ENCODE measurements at places on chromosomes 2 and 18. TPM values are rescaled to one million over a fixed set of nuclear protein-coding genes. Genes with fewer than 3 reads are reported as not detected.

CYP27C1 gene
- total RNA-seq = 0.06 TPM

- DNase-seq = no peak
- H3K27me3 ChIP-seq = no peaks in the 10 kb centered on the region
- H3K4me1 ChIP-seq = no peaks in the 10 kb centered on the region
- no peaks in the 10 kb centered on the region for H3K36me3 ChIP-seq
Observed at GRCh38 chr18:77191071-77191751, 58.4 kb upstream of the GALR1 start.

DNA sequence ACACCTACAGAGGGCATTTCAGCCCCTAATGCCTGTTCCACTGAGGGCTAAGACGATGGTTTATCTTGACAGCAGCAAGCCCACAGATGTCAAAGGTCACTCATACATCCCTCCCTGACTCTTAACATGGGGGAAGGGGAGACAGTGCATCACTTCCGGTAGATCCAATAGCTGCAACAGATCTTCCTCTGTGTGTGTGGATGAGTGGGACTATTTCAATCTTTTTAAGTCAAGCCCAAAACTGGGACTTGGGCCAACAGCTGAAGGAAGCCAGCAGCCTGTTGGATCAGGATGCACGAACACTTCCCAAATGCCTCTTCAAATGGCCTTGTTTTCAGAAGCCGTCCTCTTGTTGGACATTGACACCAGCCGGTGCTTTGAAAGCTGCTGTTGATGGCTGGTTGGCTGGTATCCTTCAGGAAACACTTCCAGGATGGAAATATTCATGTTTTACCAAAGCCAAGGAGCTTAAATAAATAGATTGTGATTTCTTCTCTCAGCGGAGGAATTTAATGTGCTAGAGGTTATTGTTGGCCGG lies 59.2 kb downstream of the IL1R2 start:
- H3K4me3 ChIP-seq = no peak overlapping the region
- peaks cover 11% of the 10 kb centered on the region for H3K4me1 ChIP-seq
- no peaks in the 10 kb centered on the region for H3K36me3 ChIP-seq
- peak overlapping the region; percentile 71 for H3K27ac ChIP-seq

DNA sequence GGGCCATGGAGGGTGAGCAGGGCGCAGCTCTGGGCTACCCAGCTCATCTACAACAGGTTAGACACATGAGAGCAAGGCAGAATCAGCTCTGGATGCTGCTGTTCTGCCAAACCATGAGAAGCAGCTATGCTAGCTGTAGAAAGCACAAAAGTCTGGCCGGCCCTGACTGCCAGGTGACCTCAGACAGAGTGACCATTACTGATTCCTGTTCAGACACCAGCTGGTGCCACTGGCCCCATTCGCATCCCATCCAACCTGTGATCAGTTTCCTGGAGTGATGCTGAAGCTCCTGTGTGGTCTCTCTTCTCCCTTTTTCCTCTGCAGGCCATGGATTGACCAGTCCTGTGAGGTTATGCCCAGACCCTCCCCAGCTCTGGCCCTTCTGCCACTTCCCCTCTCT lies 14.3 kb downstream of the RBMS1 start:
- H3K36me3 ChIP-seq = no peaks in the 10 kb centered on the region
- no peak for DNase-seq
- H3K4me3 ChIP-seq = no peak overlapping the region
- no peaks in the 10 kb centered on the region for H3K27me3 ChIP-seq

- no peak for DNase-seq
- peaks cover 4% of the 10 kb centered on the region for H3K4me1 ChIP-seq
- H3K36me3 ChIP-seq = no peaks in the 10 kb centered on the region
- H3K27me3 ChIP-seq = no peaks in the 10 kb centered on the region
Observed at GRCh38 chr2:47868611-47869352, 37.5 kb downstream of the FBXO11 start.

DNA sequence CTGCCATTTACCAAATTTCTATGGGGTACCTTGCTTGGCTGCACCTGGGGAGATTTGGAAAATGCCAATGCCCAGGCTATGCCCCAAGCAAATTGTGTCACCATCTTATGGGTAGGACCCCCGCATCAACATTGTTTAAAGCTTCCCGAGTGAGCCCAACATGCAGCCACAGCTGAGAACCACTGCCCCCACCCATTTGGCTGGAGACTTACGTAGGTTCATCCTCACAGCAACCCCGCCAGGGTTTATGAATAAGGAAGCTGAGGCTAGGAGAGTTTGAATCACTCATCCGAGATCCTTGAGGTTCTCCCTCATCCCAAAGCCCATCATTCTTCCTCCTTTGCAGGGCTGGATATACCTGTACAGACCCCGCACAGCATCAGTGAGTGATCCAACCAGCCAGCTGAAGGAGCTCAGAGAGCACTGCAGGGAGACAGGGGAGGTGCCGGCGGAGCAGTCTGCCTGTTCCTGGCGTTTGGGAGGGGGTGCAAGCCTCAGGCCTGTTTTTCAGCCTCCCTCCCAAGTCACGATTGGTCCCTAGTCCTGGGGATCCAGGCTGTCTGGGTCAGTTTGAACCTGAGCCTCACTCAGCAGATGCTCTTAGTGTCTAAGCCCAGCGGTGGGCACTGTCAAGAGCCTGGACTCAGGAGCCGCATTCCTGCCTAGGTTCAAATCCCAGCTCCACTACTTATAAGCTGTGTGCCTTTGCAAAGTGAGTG lies 164.9 kb downstream of the SMAD7 start:
- peaks cover 7% of the 10 kb centered on the region for H3K36me3 ChIP-seq
- peaks cover 43% of the 10 kb centered on the region for H3K4me1 ChIP-seq
- peak overlapping the region; percentile 28 for H3K27ac ChIP-seq
- H3K4me3 ChIP-seq = no peak overlapping the region
- H3K27me3 ChIP-seq = no peaks in the 10 kb centered on the region
- DNase-seq = no peak

GRCh38 chr2:62206024-62206423 lies 10.1 kb downstream of the B3GNT2 start:
- H3K36me3 ChIP-seq = no peaks in the 10 kb centered on the region
- H3K27me3 ChIP-seq = no peaks in the 10 kb centered on the region
- peaks cover 33% of the 10 kb centered on the region for H3K4me1 ChIP-seq
- DNase-seq = no peak

DNA sequence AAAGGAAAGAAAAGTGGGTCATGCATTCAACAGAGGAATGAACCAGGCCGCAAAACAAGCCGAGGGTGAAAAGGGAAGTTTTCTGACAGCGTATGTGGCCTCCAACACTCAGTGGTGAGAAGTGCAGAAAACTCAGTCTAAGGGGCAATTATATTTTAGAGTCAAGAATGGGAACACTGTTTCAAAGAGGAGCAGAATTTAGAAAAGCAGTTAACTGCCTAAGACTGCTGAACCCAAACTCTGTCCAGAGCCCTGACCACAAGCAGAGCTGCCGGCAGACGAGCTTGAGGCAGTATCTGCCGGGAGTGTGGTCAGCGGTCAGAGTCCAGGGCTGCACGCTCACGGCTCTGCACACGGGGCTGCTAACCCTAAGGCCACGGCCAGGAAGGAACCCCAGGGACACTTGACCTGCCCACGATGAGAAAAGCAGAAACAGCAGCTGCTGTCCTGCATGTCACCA lies 347.0 kb upstream of the ID2 start:
- no peaks in the 10 kb centered on the region for H3K36me3 ChIP-seq
- DNase-seq = no peak
- H3K4me3 ChIP-seq = no peak overlapping the region
- H3K27ac ChIP-seq = no peak overlapping the region

CD8B gene
- total RNA-seq = 0.77 TPM

DNA sequence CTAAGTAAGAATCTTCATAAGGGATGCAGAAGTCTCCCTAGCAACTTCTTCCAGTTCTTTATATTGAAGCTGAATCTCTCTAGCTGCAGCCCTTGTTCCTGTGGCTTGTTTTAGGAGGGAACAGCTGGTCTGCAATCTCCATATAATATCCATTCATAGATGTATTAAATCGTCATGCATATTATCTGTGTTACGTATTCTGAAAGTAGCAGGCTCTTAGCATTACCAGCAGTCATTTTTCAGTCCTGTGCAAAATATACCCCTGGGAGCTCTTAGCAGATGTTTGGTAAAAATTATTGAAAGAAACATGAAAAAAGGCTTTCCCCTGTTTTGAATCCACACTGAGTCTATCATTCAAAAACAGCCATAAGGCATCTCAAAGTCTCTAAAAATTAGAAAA lies 385.3 kb downstream of the IRS1 start:
- no peaks in the 10 kb centered on the region for H3K36me3 ChIP-seq
- H3K27ac ChIP-seq = no peak overlapping the region
- no peaks in the 10 kb centered on the region for H3K27me3 ChIP-seq
- no peak for DNase-seq

DNA sequence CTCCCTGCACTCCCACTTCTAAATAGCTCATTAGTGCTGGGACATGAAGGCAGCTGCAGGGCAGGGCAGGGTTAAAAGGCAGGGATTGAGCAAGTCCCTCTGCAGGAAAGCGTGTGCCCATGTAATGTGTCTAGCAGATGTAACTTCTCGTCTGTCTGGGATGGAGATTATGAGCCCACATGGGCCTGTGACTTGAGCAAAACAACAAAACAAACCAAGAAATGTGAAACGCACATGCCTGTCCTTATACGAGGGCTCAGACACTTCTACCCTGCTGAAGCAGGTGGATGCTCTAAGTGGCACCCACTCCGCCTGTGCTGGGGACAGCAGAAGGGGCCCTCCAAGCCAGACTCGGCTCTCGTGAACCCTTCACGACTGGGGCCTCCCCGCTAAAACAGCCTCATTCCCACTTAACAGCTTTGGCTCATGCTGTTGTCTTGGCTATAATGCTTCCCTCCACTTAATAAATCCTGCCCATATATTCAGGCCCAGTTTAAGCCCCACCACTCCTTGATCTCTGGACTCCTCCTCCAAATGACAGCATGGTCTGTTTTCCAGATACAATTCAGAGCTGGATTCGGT lies 40.9 kb downstream of the TMEM247 start:
- H3K4me3 ChIP-seq = peak overlapping the region; percentile 6
- H3K4me1 ChIP-seq = no peaks in the 10 kb centered on the region
- peak overlapping the region; percentile 24 for H3K27ac ChIP-seq

DNA sequence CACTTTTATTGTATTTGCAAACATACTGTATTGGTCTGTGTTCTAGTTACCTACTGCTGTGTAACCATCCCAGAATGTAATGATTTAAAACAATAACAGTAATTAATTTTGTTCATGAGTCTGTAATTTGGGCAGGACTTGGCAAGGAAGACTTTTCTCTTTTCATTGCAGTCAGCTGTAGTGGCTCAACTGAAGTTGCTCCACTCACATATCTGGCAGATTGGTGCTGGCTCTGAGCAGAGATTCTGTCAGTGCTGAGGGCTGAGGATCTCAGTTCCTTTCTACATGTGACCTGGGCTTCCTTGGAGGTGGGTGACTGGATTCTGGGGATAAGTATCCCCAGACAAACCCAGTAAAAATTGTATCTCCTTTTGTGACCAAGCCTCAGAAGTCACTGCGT lies 26.6 kb downstream of the PTPN4 start:
- no peak overlapping the region for H3K27ac ChIP-seq
- no peaks in the 10 kb centered on the region for H3K27me3 ChIP-seq
- H3K4me1 ChIP-seq = no peaks in the 10 kb centered on the region

DNA sequence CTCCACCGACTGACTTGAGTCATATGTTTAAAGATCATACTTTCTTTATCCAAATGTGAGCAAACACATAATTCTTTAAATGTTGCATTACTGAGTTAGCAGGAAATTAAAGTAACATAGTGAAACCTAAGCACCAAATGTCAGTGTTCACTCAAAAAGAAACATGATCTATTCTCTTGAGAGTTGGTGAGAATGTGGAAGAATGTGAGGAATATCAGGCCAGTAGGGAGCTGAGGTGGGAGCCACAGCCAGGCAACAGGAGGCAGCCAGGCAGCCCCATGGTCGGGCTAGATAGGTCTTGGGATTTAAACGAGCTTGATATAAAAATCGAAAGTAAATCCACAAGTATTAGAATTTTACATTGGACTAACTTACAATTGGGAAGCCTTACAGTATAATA lies 198.1 kb upstream of the SH3BP4 start:
- H3K4me1 ChIP-seq = no peaks in the 10 kb centered on the region
- no peak overlapping the region for H3K4me3 ChIP-seq
- H3K27me3 ChIP-seq = no peaks in the 10 kb centered on the region
- no peaks in the 10 kb centered on the region for H3K36me3 ChIP-seq
- no peak overlapping the region for H3K27ac ChIP-seq

TTN gene
- 28.2 TPM for total RNA-seq

DNA sequence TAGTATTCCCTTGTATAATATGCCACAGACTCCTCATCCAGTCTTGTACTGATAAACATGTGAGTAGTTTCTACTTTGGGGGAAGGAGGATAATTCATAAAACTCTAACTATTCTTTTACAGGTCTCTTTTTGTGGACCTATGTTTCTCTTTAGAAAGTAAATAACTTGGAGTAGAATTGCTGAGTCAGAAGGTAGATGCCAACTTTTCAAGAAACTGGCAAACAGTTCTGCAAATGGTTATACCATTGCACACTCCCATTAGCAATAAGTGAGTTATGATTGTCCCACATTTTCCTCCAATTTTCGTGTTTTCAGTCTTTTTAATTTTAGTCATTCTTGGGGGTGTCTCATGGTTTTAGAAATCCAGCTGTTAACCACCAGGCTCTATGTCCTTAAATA lies 477.2 kb upstream of the LRRTM4 start:
- no peak for DNase-seq
- no peak overlapping the region for H3K27ac ChIP-seq
- H3K27me3 ChIP-seq = no peaks in the 10 kb centered on the region
- H3K36me3 ChIP-seq = no peaks in the 10 kb centered on the region
- H3K4me1 ChIP-seq = no peaks in the 10 kb centered on the region
- H3K4me3 ChIP-seq = no peak overlapping the region

DNA sequence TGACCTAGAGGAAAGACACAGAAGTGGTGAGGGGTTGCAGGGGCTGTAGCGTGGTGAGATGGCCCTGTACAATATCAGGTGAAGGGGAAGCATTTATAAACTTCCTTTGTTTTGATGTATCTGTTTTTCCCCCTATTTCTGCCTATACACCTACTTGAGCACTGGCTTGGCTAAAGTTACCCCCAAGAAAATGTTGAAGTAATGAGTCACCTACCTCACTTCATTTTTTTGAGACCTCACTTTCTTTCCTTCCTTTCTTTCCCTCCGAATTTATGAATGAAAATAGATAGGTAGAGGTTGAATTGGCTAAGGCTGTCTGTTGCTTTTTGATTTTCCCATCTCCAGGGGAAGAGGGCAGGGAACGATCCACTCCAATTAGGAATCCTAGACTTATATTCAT lies 231.1 kb upstream of the EPAS1 start:
- no peak overlapping the region for H3K4me3 ChIP-seq
- H3K27me3 ChIP-seq = no peaks in the 10 kb centered on the region
- no peaks in the 10 kb centered on the region for H3K4me1 ChIP-seq
- DNase-seq = no peak
- H3K27ac ChIP-seq = no peak overlapping the region
- peaks cover 1% of the 10 kb centered on the region for H3K36me3 ChIP-seq

GRCh38 chr2:108228006-108228405 lies 11.8 kb upstream of the SULT1C3 start:
- H3K4me3 ChIP-seq = no peak overlapping the region
- no peaks in the 10 kb centered on the region for H3K4me1 ChIP-seq
- H3K27ac ChIP-seq = no peak overlapping the region
- H3K27me3 ChIP-seq = no peaks in the 10 kb centered on the region
